Hematopoietic multipotent progenitor cell treated with erythropoietin and hydrocortisone succinate and interleukin-3 and kit ligand, for 8 days (in vitro differentiated cells): ENCODE measurements at places on chromosomes 11 and 22.

DNA sequence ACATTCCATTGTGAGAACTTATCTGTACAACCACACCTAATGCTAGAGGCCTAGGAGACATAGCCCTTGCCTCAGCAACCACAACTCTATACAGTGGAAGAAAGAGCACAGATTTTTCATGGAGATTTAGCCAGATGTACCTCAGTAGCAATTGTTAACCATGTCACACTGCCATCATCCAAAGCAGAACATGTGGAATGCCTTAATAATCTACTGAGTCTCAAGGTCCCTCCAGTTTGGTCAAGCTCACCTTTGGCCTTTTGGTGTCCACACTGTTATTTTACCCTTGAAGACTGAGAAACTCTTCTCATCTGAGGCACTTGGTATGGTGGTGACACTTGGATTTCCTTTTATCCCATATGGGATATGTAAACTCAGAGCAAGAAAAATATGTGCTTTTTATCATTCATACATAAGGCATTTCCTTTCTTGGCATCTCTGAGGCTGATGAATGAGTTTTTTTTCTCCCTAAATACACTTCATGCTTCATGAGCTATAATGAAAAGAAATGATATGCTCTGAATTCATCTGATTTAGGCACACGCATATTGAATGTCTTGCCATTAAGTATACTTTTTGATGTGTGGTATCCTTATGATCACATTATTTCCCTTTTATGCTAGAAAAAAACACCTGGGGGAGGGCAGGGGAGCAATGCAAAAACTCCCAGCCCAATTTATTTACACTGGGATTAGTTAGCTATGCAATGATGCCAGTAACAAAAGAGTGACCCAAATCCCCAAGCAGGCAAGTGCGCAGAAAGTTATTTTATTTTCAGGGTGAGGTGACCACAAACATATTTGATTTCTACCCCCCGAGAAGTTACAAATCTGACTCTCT, 63.3 kb upstream of the ME3 start:
- no peak for DNase-seq

GRCh38 chr22:32628628-32629572, 154.3 kb downstream of the FBXO7 start:
- DNase-seq, result no peak

DNA sequence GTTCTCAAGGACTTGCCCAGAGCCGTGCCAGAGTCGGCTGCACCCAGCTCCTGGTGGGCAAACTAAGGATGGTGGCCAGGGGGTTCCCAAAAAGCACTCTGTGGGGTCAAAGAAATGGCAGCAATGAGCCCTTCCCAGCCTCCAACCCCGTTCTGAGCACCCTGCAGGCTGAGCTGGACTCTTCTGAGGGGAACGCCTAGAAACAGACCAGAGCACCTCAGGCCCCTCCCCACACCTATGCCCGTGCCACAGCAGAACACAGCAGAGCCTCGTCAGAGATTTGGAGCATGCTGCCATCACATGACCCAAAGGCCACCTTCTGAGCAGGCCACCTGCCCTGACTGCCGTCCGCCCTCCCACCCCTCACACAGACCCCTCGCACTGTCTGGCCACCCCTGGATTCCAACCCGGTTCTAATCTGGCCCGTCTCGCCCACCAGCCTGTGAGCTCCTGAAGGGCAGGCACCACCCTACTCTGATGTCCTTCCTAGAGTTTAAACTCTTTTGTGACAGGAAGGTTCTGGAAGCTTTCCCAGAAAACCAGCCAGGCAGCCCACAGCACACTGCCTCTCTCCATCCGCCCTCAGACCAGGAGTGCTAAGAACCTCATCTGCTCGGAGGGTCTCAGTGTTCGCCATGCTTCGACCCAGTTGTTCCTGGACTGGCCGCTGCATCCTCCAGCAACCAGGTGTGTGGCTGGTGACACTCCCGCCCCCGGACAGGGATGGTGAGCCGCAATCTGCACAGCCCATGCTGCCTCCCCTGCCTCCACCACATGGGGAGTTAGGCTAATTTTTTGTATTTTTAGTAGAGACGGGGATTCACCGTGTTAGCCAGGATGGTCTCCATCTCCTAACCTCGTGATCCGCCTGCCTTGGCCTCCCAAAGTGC, 97.6 kb downstream of the CELSR1 start:
- DNase-seq, result no peak

DNA sequence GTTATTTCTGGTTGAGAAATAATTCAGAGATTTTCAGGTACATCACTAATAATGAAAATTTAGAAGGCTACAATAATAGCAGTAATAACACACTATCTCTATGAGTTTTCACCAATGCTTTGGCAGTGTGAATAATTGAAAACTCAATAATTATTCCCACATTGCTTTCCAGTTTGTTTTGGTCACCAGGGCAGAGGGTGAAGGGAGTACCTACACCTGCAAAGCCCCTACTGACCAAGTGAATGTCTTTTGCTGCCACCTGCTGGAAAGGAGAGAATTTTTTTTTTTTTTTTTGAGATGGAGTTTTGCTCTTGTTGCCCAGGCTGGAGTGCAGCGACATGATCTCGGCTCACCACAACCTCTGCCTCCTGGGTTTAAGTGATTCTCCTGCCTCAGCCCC, 3.2 kb downstream of the NELL1 start:
- DNase-seq, result peak; percentile 25

DNA sequence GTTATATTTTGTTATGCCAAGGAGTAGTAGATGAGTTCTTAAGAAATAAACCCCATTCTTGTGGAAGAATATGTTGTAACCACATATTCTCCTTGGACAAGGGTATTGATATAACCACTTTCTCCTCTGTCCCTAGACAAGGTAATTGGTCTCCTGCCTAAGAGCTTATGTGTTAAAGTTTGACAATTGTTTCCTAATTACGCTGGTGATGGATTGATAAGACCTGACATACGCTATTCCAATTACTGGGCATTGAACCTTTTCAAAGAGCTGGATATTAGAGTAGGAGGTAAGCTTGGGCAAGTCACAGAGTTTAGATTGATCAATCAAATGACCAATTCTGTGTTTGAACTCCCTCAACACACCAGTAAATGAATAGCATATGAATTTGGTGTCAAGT, 88.9 kb downstream of the RAB38 start:
- no peak for DNase-seq

DNA sequence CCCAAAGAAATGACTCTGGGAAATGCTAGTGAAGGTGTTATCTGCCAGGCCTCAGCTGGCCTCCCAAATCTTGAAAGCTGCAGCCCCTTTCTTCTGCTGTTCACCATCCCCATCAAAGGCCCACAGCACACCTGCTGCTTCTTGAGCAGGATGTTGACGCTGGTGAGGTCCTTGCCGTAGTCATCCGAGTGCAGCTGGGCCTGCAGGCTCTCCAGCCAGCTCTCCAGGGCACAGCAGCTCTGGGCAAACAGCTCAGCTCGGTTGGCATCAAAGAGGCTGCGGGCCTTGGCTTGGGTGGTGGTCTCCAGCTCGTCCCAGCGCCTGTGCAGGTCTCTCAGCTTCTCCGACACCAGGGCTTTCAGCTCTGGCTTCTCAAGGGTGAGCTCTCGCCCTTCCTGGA, 18.5 kb upstream of the RBM4B start:
- no peak for DNase-seq

- no peak for DNase-seq
These were observed 113.4 kb downstream of the ZBTB16 start for GRCh38 chr11:114172871-114173444.

DNA sequence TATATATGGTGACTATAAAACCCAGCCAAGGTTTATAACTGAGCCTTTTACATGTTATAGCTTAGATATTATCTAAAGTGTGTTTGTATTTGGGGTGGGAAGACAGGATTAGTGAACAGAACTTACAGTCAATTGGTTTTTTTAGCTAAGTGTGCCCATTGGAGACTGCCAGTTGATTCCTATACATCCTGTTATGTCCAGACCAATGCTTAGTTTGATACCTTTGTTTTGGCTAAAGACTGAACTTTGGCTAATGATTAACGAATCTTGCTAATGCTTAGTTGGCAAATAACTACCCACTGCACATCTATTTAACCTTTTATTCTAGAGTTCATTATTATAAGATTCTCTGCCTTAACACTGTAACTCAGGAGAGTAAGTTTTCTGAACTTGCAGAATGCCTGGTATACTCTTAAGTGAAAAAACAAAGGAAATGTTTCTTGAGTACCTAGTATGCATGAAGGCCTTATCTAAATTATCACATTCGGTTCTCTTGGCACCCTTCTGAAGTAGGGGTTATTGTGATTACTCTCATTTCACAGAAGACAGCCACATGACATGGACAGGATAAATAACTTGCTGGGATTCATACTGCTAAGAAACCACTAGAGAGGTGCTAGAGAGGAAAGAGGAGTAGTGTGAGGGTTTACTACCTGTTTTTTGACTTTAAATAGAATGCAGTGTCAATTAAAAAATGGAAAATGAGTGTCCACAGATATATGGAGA, 54.0 kb downstream of the KREMEN1 start:
- DNase-seq, result peak; percentile 82

GRCh38 chr11:111573821-111574249, 28.4 kb upstream of the SIK2 start:
- no peak for DNase-seq

- DNase-seq, result no peak
These were observed 110.2 kb downstream of the TEAD1 start for GRCh38 chr11:12784445-12784844.

GRCh38 chr11:27718346-27718862, 18.1 kb upstream of the BDNF start:
- no peak for DNase-seq

GRCh38 chr11:38089726-38090125, 1491.7 kb upstream of the RAG2 start:
- DNase-seq, result no peak

DNA sequence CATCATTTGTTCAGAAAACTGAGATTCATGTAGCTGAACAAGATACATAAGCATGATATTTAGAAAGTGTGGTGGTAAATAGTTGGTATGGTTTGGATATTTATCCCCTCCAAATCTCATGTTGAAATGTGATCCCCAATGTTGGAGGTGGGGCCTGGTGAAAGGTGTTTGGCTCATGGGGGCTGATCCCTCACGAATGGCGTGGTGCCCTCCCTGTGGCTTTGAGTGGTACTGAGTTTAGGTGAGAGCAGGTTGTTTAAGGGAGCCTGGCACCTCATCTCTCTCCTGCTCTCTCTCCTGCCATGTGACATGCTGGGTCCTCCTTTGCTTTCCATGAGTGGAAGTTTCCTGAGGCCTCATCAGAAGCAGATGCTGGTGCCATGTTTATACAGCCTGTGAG, 48.1 kb downstream of the NXPE1 start:
- no peak for DNase-seq

DNA sequence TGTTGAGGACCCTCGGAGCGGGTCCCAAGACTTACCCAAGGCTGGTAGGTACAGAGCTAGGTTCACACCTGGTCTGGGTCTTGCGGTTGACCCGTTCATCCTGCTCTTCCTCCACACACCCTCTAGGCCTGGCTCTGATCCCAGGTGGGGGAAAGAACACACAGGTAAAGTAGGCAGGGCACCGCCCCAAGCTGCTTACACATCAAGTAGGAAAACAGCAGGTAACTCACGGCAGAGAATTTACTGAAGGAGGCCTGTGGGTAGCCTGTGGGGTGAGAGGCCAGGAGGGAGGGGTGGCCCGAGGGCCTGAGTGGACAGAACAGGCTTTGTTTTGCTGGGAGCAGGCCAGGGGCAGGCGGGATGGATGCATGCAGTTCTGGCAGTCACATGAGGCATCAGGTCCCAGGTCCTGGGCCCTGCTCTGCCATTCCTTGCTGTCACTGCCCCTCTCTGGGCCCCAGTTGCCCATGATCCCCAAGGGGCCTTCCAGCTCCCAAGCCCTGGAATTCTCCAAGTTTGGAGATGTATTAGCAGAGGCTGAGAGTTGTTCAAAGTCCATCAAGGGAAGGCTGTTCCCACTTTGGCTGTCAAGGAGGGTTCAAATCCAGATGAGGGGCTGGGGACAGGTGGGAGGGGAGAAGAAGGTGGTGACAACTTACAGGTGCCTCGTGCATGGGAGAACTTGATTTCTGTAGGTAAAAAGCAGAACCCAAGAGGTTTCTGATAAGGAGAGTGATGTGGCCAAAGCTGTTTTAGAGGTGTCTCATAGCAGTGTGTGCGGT, 5.7 kb downstream of the TSKU start:
- no peak for DNase-seq

DNA sequence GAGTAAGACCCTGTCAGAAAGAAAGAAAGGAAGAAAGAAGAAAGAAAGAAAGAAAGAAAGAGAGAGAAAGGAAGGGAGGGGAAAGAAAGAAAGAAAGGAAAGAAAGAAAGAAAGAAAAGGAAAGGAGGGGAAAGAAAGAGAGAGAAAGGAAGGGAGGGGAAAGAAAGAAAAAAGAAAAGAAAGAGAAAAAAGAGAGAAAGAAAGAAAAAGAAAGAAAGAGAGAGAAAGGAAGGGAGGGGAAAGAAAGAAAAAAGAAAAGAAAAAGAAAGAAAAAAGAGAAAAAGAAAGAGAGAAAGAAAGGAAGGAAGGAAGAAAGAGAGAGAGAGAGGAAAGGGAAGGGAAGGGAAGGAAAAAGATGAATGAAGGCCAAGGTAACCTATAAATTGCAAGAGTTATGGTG, 47.2 kb upstream of the SLC22A12 start:
- DNase-seq, result no peak

GRCh38 chr11:44565211-44565952, at the start of gene CD82:
Gene CD82 (plus strand): TSS chr11:44565663. CDS start chr11:44594663, 29,000 bp downstream.
- peak; percentile 99 for DNase-seq

- peak; percentile 83 for DNase-seq
These were observed at the start of gene SLC29A2 for GRCh38 chr11:66371627-66372415. Gene SLC29A2 (minus strand): TSS chr11:66371760. CDS start chr11:66371591, 169 bp downstream.

DNA sequence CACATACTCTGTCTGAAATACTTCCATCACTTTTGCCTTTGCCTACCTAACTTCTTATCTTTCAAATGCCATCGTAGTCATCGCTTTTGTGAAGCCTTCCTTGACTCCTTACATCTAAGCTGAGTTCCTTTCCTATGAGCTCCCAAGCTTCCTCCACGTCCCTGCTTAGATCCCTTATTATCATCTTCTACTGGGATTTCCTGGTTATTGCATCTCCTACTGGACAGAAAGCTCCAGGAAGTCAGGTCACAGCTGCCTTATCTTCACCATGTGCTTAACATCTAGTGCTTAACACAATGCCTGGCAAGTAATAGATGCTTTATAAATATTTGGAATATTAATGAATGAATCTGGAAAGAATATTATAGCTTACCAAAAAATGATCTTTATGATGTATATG, 5.9 kb downstream of the YPEL4 start:
- DNase-seq, result peak; percentile 42

- no peak for DNase-seq
These were observed 184.4 kb downstream of the GRIK4 start for GRCh38 chr11:120695939-120696338.

- DNase-seq, result no peak
These were observed 68.9 kb upstream of the SEPTIN5 start for GRCh38 chr22:19645391-19645790.

DNA sequence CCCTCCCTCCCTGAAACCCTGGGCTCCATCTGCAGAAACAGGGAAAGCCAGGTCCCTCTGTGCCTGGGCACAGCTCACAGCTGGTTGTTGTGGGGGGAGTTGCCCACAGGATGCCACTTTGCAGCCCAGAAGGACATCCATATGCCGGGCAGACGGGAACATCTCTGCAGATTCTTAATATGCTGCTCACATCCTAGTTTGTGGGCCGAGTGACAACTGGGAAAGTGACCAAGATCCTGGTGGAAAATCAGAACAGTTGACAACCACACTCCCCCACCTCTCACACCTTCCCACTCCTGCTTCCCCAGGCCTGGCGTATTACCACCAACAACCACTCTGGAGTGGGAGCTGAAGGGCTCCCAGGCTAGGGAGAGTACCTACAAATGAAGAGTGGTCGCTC, 7.3 kb upstream of the SCGB1A1 start:
- DNase-seq, result no peak
